ENCODE measurements at places on chromosomes 2 and 18.

DNA sequence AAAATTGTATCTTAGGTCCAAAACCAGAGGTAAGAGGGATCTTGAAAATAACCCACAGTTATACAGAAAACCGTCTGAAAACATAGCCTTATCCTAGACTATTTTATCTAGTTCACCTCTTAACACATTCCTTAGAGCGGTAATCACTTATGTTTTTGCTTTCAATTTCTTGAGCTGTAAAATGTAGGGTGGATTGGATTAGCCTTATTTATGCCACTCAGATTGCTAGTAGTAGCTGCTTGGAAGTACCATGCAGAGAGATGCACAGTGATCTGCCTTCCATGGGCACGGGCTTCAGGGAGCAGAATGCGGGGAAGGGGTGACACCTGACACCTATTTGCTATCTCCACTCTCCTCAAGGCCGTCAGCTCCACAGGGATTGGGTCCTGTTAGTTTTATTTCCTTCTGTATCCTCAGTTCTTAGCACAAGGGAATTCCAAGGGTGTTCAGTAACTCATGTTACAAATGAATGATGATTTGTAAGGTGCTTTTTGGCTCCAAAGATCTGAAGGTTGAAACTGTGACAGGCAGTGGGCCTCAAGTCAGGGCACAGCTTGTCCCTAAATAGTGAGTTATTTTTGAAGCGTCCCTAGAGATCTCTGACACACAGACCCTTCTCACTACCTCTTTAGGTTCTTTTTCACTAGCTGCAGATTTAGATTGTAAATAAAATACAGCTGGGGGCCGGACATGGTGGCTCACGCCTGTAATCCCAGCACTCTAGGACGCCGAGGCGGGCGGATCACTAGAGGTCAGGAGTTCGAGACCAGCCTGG lies 64.0 kb upstream of the PMAIP1 start:
- DNase-seq: no peak

- no peak for DNase-seq
Observed at GRCh38 chr2:134122610-134123009, 131.3 kb upstream of the MGAT5 start.

- DNase-seq: no peak
Observed at GRCh38 chr18:56333839-56334238, 304.6 kb downstream of the TXNL1 start.

DNA sequence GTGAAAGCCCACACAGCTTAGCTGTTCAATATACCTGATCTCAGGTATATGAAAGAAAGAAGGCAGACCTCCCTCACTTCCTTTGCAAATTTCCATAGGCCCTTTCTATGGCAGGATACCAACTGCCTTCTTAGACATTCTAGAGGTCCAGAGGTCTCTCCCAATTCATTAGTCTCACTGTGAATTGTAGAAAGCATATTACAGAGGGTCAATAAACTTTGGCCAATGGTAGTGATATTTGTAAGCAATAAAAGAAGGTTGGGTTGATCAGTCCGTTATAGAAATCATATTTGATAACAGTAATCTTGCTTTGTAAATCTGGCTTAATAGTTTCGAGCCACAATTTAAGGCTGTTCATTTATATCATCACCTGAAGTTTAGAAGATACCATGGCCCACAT lies 50.7 kb upstream of the ATP8B1 start:
- DNase-seq: no peak

DNA sequence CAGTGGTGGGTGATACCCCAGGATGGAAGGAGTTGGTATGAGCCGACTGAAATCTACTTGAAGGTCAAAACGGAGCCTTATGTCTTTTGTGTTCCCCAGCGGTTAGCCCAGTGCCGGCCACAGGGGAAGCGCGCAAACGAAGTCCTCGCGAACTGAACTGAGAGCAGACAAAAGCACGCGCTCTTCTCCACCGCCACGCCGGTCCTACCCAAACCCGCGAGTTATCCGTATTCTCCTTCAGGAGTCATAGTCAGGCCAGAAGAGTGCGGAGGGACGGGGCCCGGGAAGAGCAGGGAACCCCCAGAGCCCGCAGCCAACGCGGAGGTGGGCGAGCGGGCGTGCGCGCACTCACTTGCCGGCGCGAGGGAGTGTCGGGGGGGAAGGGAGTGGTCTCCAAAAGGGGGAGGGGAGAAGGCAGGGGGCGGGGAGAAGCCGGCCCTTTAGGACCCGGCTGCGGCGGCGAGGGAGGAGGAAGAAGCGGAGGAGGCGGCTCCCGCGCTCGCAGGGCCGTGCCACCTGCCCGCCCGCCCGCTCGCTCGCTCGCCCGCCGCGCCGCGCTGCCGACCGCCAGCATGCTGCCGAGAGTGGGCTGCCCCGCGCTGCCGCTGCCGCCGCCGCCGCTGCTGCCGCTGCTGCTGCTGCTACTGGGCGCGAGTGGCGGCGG lies at the start of gene IGFBP2:
IGFBP2 (plus strand) TSS at position 469 of the 664 bp plus-strand sequence; CDS start at position 573, 104 bp downstream.
- DNase-seq: no peak

DNA sequence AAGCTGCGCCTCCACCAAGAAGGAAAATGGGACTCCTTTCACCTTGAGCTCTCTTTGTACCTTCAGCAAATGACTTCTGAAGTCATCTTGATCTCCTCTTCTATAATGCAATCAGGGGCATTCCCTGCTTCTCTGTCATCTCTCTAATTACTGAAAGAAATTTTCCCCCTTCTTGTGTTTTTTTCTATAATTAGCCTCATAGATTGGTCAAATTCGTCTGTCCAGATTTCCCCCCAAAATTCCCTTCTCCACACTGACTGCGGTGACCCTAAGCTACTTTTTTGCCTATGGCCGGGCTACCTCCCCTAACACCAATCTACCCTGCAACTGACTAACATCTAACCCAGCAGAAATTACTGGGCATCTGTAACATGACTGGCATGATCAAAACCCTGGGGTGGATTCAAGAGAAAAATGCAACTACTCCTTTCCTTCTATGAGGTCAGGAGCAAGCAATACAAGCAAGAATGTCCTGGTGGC lies 168.6 kb downstream of the BCL2 start:
- no peak for DNase-seq

DNA sequence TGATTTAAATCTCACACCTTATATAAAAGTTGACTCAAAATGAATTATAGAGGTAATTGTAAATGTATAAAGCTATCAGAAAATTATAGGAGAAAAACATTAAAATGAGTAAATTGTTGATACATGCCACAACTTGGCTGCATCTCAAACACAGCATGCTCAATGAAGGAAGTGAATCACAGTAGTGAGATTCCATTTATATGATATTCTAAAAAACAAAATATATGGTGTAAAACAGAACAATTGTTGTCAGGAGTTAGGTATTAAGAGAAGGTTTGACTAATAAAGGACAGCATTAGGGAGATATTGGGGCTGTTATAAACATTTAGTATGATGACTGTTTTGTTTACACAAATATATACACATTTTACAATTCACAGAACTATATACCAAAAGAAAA lies 356.6 kb upstream of the CELF4 start:
- no peak for DNase-seq

- DNase-seq: no peak
Observed at GRCh38 chr2:152962446-152962845, 244.0 kb downstream of the ARL6IP6 start.

GRCh38 chr2:29106980-29107388 lies 8.2 kb upstream of the CLIP4 start:
- no peak for DNase-seq

DNA sequence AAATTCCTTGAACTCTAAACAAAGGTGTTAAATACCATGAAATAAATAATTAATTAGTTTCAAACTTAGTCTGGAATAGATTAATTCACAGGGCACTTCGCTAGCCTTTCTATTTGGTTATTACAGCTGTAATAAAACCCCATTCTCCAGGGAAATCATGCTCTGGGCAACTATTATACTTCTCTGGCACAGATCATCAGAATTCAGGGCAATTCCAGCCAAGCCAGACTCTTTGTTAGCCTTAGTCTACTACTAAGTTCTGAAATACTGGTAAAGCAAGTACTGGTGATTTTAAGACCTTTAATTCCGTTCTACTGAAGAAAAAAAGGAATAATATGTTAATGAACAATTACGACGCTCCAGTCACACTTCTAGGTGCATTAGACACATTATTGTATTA lies 123.4 kb upstream of the PDE1A start:
- DNase-seq: no peak

GRCh38 chr2:12773586-12774394 lies 57.1 kb downstream of the TRIB2 start:
- no peak for DNase-seq

DNA sequence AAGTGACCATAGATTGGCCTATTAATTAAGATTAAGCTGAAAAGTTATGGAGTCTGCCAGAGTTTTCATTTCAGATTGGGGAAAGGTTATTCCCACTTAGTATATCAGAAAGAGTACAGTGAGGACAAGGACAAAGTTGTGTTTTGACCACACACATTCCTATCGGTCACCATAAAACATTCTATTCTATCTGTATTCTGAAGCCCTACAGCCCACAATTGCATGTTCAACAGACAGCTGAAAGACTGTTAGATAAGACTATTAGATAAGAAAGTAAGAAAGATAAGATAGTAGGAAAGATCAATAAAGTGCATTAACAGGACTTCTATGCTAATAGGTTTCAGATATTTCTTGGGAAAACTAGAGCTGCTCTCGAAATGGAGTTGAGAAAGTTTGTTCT lies 26.7 kb upstream of the ACYP2 start:
- no peak for DNase-seq

- no peak for DNase-seq
Observed at GRCh38 chr2:168416555-168416954, 39.5 kb upstream of the CERS6 start.

DNA sequence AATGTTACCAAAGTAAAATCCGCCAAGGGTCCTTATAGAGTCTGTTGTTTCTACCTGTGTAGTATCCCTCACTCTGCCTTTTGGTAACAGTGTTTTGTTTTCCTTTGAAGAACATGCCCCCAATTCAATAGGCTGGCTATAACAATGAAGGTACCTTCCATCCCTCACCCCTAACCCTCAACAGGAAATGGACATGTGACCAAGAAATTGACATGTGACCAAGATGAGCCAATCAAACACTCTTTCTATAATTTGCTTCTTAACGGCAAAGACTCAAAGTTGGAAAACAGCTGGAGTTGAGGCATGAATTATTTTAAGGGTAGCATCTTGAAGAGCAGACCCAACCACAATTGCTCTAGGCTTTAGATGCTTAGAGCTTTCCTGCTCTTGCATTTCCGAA lies 5.4 kb upstream of the MREG start:
- no peak for DNase-seq

DNA sequence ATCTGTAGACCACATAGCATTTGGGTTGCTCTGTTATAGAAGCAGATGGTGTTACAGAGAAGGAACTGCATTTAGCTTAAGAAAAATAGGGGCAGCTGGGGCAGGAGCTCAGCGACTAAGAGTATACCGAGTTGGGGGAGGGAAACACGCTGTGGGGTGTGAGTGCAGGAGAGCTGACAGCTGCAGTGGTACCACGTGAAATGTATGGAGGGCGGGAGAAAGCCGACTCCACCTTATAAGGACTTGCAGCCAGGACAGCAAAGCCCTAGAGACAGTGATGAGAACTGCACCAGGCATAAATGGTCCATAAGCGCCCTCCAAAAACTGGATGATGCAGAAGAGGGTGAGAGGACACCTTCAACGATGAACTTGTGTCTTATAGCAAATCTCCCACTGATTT lies 237.6 kb downstream of the PRKCE start:
- peak; percentile 17 for DNase-seq

GRCh38 chr2:237501892-237502513 lies 15.0 kb downstream of the MLPH start:
- no peak for DNase-seq

DNA sequence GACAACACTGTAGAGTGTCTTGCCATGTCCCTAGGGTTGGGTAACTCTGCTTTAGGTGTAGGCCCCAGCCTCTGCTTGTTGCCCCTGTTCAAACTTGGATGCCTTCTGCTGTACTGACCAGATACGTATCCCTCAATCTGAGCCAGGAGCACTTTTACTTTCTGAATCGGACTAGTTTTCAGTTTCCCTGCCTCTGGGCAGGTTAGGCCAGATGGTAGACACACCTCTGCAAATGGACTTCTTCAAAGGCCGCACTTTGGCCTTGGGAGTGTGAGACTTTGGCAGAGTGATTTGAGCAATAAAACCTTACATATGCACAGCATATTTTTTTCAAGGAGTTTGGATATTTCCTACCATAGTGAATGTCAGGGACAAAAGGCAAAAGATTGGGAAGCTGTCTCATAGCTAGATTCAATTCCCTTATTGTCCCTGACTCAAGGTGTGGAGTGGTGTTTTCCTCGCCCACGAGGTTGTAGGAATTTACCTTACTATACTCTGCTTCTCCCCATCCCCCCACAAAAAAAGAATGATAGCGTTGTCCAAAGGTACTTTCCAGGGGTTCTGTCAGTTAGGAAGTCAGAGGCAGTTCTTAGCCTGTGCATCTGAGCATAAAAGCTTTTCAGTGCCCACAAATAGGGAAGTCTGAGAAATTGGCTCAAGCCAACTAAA lies 15.3 kb upstream of the PARD3B start:
- no peak for DNase-seq

GRCh38 chr2:212752730-212753351 lies 214.2 kb upstream of the ERBB4 start:
- DNase-seq: no peak

GRCh38 chr2:42964439-42965083 lies 172.2 kb upstream of the HAAO start:
- no peak for DNase-seq

- DNase-seq: no peak
Observed at GRCh38 chr2:36587556-36587955, 10.4 kb downstream of the FEZ2 start.

DNA sequence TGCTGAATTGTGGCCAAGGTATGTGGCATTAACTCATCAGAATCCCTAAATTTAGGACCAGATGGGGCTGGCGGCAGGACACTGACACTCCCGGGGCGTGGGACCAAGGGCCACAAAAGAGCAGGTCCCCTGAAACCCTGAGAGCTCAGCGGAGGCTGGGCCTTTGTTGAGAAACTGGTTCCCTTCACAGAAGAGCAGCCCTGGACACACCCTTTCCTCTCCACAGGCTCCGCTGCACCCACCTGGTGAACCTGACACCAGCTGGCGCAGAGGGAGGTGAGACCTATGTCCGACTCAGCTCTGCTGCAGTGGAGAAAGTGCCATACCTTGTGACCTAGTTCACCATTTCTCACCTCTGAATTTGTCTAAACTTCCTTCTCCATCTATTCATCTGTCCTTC lies 119.5 kb downstream of the RTP5 start:
- no peak for DNase-seq

- DNase-seq: no peak
Observed at GRCh38 chr2:119326938-119327337, 39.7 kb downstream of the C2orf76 start.

DNA sequence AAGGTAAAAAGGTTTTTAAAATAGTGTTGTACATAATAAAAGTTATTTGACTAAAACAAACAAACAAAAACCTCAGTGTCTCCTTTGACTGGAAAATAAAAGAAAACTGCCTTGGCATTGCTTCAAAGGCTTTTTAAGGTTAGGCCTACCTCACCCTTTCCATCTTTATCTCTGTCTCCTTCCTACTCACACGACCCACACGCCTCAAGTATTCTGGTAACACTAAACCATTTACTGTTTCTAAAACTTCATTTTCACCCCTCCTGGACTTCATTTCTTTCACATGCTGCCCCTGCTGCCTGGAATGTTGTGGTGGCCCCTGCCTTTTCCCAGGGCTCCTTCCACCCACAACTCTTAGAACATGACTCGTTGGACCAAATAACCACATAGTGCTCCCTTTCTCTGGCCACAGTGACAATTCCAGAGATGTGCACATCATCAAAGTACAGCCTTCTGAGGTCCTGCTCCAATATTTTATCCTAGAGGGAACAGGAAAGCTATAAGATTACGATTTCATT lies 54.0 kb downstream of the ERBB4 start:
- DNase-seq: no peak

- DNase-seq: no peak
Observed at GRCh38 chr2:46392561-46393346, 86.6 kb upstream of the TMEM247 start.

- DNase-seq: no peak
Observed at GRCh38 chr2:66443186-66443978, 8.5 kb downstream of the MEIS1 start.

All from caudate nucleus (tissue), 63 donors.